Skin of body (tissue), 3 donors: ENCODE measurements at places on chromosomes 7 and 10. TPM values are rescaled to one million over a fixed set of nuclear protein-coding genes. Genes with fewer than 3 reads are reported as not detected.

DNA sequence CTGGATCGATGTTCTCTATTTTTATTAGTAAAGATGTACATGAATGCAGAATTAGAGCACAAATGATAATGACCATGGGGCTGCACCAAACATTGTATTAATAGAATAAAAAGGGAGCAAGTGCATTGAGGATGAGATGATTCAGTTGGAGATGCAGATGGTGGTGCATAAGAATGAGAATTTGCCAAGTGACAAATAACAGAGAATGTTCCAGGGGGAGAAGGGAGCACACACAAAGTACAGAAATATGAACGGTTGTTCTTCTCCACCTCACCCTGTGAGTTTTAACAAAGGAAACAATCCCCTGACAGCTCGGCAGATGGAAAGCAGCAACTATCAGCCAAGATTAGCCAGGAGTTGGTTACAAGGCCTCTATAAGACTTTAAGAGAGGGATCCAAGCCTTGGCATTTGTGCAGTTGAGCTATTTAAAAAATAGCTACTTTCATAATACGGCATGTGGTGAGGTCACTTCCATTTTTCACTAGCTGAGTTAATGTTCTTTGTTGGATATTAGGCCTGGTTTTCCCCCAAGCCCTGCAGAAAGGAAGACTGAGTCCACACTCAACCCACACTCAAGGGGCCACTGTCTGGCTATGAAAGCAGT, 462.5 kb downstream of the TNS3 start:
- no peak for DNase-seq

The SLC35G1 gene
- total RNA-seq = 3.2 TPM

DNA sequence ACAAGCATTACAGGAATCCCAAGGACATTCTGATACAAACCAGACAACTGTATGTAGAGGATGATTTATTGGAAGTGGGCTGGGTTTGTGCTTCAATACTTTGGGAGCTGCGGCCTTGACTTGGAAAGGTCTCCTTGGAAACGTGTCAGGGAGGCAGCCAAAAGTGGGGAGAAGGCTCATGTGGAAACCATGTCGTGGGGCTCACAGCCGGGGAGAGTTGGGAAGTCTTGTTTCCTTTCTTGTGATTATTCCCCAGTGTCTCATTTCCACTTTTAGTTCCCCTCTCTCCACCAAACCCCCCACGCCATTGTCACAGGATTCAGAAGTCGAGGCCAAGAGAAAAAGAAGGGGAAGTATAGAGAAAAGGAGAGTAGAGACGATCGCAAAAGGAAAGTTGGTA, 53.9 kb upstream of the SFMBT2 start:
- DNase-seq = no peak

DNA sequence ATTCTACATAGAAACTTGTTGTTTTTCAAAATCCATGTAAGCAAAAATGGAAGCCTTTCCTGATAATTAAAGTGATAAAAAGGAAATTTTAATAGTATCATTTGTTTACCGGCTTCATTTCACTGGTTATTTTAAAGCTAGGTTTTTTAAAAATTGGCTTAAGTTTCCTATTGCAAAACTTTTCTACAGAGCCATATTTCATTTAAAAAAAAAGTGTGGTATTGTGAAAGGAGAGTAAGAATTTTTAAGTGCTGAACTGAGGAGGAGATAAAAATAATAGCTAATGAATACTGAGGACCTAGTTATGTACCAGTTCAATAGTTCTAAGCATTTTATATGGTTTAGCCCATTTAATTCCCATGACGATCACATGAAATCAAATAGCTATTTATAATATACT, 172.2 kb upstream of the COL1A2 start:
- DNase-seq = no peak

- DNase-seq = no peak
These were observed 16.3 kb downstream of the SMURF1 start for GRCh38 chr7:99127636-99128035.

DNA sequence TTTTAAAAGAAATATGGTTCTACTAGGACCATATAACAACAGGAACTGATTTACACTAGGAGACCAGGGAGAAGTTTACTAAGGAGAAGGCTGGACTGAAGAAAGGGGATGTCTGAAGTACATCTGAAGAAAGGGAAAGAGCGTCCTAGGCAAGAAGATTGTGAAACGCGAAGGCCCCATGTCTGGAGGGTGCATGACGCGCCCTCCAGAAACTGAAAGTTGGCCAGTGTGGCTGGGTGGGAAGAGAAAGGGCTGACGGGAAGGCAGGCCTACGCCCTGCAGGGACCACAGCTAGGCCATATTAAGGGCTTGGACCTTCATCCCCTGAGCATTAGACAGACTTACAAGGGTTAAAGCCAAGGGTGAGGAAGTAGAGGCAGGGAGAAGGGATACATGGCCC, 158.0 kb downstream of the TRIL start:
- no peak for DNase-seq

DNA sequence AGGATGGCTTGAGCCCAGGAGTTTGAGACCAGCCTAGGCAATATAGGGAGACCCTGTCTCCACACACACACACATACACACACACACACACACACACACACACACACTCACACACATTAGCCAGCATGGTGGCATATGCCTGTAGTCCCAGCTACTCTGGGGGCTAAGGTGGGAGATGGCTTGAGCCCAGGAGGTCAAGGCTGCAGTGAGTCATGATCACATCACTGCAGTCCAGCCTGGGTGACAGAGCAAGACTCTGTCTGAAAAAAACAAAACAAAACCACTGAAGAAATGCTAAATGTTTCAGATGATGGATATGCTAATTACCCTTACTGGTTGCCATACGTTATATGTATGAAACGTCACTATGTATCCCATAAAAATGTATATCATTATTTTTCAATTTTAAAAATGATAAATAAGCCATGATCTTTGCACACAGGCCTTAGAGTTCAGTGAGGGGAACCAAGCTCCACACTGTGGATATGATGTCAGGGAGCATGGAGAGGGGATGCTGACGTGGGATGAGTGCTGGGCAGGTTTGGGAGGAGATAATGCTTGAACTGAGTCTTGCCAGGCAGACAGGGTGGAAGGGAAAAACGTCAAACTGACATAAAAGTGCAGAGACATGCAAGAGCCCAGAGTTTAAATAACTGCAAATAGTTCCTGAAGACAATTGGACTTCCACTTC, 45.9 kb upstream of the ARHGAP12 start:
- DNase-seq = no peak

- DNase-seq = no peak
These were observed 185.0 kb downstream of the TCF7L2 start for GRCh38 chr10:113135025-113135424.

- no peak for DNase-seq
These were observed 200.7 kb downstream of the RAPGEF5 start for GRCh38 chr7:22156205-22156604.

- DNase-seq = peak; percentile 81
These were observed at the start of gene DENND2A for GRCh38 chr7:140640727-140641523. DENND2A (minus strand) TSS chr7:140640813; CDS start chr7:140602397, 38,416 bp downstream.

DNA sequence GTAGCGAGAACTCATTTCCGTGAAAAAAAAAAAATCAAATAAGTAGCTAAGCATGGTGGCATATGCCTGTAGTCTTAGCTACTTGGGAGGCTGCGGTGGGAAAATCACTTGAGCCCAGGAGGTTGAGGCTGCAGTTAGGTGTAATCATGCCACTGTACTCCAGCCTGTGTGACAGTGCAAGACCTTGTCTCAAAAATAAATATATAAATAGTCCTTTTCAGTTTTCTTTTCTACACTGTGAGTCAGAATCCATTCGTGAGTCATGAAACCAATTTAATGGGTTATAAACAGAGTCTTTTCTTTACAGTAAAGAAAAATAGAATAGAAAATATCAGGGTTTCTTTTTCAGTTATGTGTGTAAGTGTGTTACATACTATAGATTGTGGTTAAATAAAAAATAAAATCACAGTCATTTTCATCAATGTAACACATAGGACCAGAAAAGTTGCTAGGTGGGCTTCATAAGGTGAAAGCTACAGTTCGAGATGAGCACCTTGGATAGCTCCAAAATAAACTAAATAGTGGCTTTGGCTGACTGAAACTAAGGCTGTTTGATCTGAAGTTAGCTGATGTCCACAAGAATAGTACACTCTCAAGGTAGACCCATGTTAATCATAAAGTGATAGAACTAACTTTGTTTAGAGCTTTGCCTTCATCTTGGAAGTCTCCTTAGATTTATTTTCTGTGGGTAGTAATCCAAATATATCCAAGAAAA, 781.1 kb downstream of the GATA3 start:
- no peak for DNase-seq

The ATP5MK gene
- total RNA-seq = 144 TPM

- no peak for DNase-seq
These were observed 121.9 kb downstream of the PAXIP1 start for GRCh38 chr7:154881026-154881425.

- no peak for DNase-seq
These were observed at the start of gene ACTL6B for GRCh38 chr7:100655908-100656674. ACTL6B (minus strand) TSS chr7:100656448; CDS start chr7:100656354, 94 bp downstream.

The GPR22 gene
- 0.20 TPM for total RNA-seq

DNA sequence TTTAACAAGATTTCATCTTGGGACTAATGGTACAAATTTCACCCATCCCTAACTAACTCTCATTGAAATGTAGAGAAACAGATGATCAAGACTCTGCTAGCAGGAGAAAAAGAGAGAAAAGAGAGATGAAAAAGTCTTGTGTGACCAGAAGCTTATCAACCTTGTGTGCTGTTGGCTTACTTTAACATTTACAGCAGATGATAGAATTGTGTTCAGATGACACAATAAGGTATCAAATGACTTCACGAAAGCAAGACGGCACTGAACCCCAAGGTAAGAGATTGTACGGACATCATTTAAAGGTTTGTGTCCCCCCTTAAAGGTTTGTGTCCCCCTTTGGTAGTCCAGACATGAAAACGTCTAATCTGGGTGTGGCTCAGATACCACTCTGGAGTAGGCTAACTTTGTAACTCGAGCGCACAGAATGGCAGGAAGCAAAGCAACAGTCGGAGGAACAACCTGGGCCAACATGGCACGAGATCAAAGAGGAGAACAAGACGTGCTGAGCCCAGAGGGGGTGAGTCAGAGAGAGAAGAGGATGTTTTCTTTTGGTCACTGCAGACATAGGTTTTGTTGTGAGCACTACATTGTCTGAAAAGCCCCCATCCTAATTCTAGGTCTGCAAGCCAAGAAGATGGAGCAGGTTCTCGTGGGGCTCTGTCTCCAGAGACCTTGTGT, 10.4 kb upstream of the LMBR1 start:
- DNase-seq = peak; percentile 27

The LIPF gene
- total RNA-seq = 0.10 TPM

DNA sequence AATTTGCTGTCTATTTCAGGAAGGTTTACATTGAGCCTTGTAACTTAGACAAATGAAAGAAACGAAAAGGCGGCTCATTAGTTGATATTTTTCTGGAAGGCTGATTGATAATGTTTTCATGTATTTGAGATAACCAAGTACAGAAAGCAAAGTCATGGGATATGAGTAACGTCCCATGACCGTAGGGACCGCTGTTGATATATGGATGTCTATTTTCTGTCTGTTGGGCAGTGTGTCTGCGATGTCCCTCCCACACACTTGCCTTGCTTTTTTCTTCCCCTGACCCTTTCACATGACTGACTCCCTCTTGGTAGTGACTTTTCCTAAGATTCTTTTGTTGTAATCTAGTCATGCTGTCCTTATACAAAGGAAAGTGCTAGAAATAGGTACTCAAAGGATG, 57.0 kb upstream of the GPR158 start:
- no peak for DNase-seq

DNA sequence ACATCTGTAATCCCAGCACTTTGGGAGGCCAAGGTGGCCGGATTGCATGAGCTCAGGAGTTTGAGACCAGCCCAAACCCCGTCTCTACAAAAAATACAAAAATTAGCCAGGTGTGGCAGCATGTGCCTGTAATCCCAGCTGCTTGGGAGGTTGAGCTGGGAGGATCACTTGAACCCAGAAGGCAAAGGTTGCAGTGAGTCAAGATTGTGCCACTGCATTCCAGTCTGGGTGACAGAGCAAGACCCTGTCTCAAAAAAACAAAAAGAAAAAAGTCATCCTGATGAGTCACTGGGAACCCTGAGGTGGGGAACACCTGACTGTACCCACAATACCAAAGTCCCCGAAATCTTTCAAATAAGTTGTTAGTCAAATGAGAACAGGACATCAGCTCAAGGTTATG, 80.0 kb downstream of the NEBL start:
- no peak for DNase-seq

The TMEM213 gene
- not detected for total RNA-seq

GRCh38 chr7:55140941-55141278, 122.1 kb downstream of the EGFR start:
- DNase-seq = no peak

DNA sequence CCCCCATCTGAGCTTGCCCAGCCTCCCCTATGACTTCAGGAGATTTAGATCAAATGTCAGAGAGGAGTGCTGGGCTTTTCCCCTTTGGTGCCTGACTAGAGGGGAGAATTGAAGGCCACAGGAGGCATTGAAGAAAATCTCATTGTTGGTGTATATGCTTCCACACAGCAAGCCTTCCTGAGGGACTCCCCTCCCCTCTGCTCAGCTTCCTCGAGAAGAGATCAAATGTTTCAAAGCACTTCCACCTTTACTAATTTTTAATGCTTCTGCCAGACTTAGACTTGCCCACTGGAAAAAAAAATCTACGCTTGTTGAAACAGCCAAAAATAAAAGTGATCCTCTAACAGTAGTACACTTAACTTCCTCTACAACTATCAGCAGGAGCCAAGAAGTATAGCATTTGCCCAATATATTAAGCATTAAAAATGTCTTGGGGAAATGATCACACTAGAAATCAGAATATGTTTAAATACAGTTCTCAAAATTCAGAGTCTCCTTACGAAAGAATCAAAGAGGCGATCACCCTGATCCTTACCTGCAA, 79.3 kb downstream of the FZD1 start:
- no peak for DNase-seq

DNA sequence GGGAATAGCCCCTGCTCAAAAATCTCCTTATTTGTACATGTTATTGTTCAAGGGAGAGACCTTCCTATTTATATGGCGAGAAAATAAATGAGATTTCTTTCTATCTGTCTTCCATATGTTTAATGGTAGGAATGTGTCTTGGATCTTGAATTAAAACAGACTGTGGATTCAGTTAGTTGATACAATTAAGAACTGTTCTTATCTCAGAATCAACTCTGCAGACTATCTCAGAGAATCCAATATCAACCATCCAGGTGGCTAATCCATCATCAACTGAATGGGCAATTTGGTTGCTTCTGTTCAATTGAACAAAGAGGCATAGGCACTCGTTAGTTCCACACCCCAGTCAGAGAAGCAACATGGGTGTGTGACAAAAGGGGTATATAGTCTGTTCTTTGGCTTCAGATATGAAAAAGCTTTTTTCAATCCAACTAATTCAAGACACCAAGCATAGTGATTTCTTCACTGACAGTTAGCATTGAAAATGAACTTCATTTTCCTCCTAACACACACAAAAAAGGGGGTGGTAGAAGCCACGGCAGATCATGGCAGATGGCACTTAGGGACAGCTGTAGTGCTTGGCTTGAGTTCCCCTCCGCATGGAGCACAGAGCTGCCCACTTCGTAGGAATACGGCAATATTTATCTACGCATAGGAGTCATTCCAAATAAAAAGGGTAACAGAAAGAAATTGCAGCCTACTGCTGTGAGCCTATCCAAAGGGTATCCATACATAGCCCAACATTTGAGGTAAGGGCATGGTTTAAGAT, 135.9 kb downstream of the KIAA1217 start:
- DNase-seq = no peak
